ENCODE measurements at places on chromosomes 12 and 14. TPM values are rescaled to one million over a fixed set of nuclear protein-coding genes. Genes with fewer than 3 reads are reported as not detected.

CEBPE gene
- not detected for total RNA-seq

KRT75 gene
- total RNA-seq, result not detected

PPP1R13B gene
- total RNA-seq, result 27.7 TPM

KRT71 gene
- not detected for total RNA-seq

LAG3 gene
- total RNA-seq, result 0.34 TPM

VIPAS39 gene
- total RNA-seq, result 19.4 TPM

MYL2 gene
- total RNA-seq, result not detected

TCTN2 gene
- 9.0 TPM for total RNA-seq

TAS2R9 gene
- not detected for total RNA-seq

GON7 gene
- 13.5 TPM for total RNA-seq

LRRC43 gene
- not detected for total RNA-seq

DNA sequence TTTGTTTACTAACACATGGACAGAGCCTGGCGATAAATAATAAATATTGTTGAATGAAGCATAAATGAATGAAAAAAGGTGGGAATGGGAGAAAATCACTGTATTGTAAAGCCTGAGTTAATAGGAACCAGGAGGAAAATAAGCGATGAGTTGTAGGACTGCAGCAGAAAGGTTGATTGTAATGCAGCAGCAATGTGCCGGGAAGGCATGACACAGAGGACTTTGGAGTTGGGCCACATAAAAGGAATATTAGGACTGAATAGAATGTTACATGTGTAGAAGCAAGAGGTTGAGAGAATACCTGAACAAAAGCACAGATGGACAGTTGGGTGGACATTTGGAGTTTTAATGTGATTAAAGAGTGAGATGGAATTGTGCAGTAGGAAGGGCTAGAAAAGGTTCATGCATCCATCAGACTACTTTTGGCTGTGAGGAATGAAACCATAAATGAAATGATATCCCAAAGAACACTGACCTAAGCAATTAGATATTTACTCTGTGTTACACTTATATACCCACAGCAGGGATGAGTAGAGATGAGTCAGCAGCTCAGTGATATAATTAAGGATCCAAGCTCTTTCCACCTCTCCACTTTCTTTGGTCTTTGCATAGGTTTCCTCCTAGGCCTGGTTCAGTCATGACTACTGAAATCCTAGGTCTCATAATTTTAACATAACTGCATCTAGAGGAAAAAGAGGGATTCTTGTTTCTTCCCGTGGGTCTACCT, 55.4 kb downstream of the CCER1 start:
- no peaks in the 10 kb centered on the region for H3K36me3 ChIP-seq
- H3K27me3 ChIP-seq, result no peaks in the 10 kb centered on the region
- H3K27ac ChIP-seq, result no peak overlapping the region
- DNase-seq, result no peak
- no peak overlapping the region for H3K4me3 ChIP-seq

GRCh38 chr12:104702565-104703139, 245.9 kb downstream of the CHST11 start:
- DNase-seq, result no peak
- H3K27ac ChIP-seq, result no peak overlapping the region
- no peaks in the 10 kb centered on the region for H3K4me1 ChIP-seq
- H3K4me3 ChIP-seq, result no peak overlapping the region

DNA sequence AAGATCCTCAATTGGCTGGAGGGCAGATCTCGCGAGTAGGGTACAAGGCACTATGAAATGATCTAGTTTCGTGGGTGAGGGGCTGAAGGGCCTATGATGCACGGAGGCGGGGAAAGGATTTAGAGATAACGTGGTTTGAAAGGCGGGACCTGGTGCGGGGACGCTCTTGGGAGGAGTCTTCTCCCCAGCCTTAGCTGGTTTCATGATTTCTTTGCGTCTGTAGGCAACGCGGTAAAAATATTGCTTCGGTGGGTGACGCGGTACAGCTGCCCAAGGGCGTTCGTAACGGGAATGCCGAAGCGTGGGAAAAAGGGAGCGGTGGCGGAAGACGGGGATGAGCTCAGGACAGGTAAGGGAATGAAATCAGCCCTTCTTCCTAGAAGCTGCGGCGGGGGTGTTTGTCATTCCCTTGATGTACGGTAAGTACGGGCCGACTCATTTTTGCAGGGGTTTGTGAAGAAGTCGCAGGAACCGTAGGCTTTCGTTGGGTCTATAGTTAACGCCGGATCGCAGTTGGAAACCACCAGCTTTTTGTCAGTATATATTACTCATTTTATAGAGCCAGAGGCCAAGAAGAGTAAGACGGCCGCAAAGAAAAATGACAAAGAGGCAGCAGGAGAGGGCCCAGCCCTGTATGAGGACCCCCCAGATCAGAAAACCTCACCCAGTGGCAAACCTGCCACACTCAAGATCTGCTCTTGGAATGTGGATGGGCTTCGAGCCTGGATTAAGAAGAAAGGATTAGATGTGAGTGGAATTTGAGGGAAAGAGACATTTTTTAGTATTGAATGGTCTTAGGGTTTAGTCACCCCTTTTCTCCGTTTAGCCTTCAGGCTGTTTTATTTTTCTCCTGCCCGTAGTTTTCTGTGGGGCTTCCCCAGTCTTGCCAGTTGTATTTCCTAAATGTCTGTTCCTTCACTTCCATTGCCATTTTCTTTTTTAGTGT, 602 bp downstream of the APEX1 start:
- no peak overlapping the region for H3K4me3 ChIP-seq
- H3K4me1 ChIP-seq, result peaks cover 11% of the 10 kb centered on the region
- H3K27ac ChIP-seq, result no peak overlapping the region
- peaks cover 26% of the 10 kb centered on the region for H3K36me3 ChIP-seq
- DNase-seq, result no peak

GRCh38 chr14:100067971-100068959, 3.0 kb downstream of the EVL start:
- no peak overlapping the region for H3K4me3 ChIP-seq
- peaks cover 16% of the 10 kb centered on the region for H3K4me1 ChIP-seq
- H3K36me3 ChIP-seq, result no peaks in the 10 kb centered on the region
- no peaks in the 10 kb centered on the region for H3K27me3 ChIP-seq
- DNase-seq, result peak; percentile 34

DNA sequence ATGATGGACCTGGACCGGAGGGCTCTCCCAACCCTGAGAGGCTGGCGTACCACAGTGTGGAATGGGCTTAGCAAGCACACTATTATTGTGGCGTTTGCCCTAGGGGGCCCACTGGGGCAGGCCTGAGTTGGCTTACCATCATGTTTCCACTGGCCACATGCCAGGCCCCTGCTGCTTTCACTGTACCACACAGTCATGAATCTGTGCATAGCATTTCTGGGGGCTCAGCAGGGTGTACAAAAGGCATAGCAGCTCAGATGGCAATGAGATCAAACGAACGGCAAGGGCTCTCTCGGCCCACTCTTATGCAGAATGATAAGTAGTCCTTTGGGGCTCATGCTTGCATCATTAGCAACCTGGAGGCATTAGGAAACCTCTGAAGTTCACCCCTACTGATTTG, 137.0 kb upstream of the HIF1A start:
- peak overlapping the region; percentile 68 for H3K27ac ChIP-seq
- H3K36me3 ChIP-seq, result peaks cover 45% of the 10 kb centered on the region
- H3K4me3 ChIP-seq, result no peak overlapping the region
- no peak for DNase-seq

DNA sequence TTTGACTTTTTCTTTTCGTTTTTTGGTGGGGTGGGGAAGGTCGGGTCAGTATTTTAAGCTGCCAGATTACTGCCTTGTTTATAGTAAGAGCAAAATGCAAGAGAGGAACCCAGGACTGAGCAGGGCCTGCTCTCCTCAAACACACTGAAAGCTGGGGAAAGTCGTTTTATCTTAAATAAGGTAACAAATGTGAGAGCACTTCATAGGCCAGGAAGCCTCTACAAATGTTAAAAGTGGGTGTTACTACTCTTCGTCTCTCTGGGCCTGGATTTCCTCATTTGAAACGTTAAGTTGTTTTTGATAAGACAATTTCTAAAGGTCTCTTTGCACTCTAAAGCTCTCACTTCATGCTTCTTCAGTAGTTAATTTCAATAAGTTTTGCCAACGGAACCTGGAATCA, 33.8 kb downstream of the PLEKHG7 start:
- DNase-seq, result no peak
- no peak overlapping the region for H3K4me3 ChIP-seq
- peaks cover 6% of the 10 kb centered on the region for H3K4me1 ChIP-seq
- H3K27me3 ChIP-seq, result no peaks in the 10 kb centered on the region
- no peaks in the 10 kb centered on the region for H3K36me3 ChIP-seq

- peaks cover 28% of the 10 kb centered on the region for H3K27me3 ChIP-seq
- H3K36me3 ChIP-seq, result no peaks in the 10 kb centered on the region
- H3K27ac ChIP-seq, result no peak overlapping the region
- DNase-seq, result peak; percentile 76
These were observed 1276.3 kb downstream of the TMEM121 start for GRCh38 chr14:106802413-106803364.

GRCh38 chr14:101900253-101900652, 64.1 kb upstream of the DYNC1H1 start:
- H3K27me3 ChIP-seq, result no peaks in the 10 kb centered on the region
- no peaks in the 10 kb centered on the region for H3K4me1 ChIP-seq
- H3K36me3 ChIP-seq, result peaks cover 29% of the 10 kb centered on the region
- no peak overlapping the region for H3K4me3 ChIP-seq
- DNase-seq, result no peak

GRCh38 chr14:95531473-95531872, 3.4 kb upstream of the GLRX5 start:
- H3K27ac ChIP-seq, result no peak overlapping the region
- H3K4me3 ChIP-seq, result peak overlapping the region; percentile 82
- no peak for DNase-seq
- peaks cover 57% of the 10 kb centered on the region for H3K36me3 ChIP-seq
- no peaks in the 10 kb centered on the region for H3K27me3 ChIP-seq

GRCh38 chr12:106794369-106794768, 19.9 kb downstream of the RIC8B start:
- no peak overlapping the region for H3K27ac ChIP-seq
- H3K36me3 ChIP-seq, result peaks cover 5% of the 10 kb centered on the region

DNA sequence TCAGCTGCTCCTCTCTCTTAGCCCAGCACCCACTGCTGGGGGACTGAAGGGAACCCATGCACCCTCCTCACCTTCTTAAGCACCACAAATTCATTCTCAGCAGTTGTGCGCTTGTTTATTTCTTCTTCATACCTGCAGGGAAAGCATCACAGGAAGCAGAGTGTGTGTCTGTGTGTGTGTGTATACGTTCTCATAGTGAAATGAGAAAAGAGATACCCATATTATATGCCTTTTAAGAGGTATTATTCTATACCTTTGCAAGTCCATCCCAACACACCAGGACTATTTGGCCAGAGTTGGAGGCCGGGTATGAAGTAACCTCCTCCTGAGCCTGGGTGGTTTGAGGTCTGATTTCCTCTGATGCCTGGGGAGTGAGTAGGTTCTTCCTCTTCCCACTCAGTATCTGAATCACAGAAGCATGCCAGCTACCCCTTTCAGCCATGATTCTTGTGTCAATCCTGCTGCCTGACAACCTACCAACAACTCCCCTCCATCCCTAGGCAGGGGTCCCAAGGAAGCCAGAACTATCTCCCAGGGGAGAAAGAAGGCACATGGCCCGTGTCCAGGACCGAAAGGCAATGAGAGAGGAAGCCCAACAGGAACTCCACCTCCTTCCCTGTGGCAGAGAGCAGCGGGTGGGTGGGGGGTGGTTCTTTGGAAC, 3.0 kb downstream of the KRT73 start:
- H3K27me3 ChIP-seq, result peaks cover 100% of the 10 kb centered on the region
- no peaks in the 10 kb centered on the region for H3K36me3 ChIP-seq
- H3K4me3 ChIP-seq, result no peak overlapping the region
- H3K27ac ChIP-seq, result no peak overlapping the region

GRCh38 chr12:130591736-130592135, 124.4 kb downstream of the RIMBP2 start:
- no peak for DNase-seq
- no peak overlapping the region for H3K27ac ChIP-seq
- H3K27me3 ChIP-seq, result no peaks in the 10 kb centered on the region
- H3K4me1 ChIP-seq, result no peaks in the 10 kb centered on the region
- H3K4me3 ChIP-seq, result no peak overlapping the region
- H3K36me3 ChIP-seq, result no peaks in the 10 kb centered on the region

DNA sequence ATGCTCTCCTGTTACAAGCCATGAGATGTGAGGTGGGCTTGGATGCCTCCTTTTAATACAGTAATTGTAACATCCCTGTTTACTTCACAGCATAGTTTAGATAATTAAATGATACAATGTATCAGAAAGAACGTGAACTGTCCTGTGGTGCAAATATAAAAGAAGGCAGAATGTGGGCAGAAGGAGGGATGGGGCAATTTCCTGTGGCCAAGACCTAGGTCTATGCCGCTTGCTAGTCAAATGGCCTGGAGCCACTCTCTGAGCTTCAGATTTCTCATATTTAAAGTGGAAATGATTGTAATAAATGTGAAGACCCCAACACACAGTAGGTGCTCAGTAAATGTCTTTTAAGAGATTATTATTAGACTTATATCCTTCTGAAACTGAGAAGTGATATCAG, 24.0 kb upstream of the EVL start:
- no peaks in the 10 kb centered on the region for H3K27me3 ChIP-seq
- no peaks in the 10 kb centered on the region for H3K36me3 ChIP-seq

- no peak for DNase-seq
- no peaks in the 10 kb centered on the region for H3K36me3 ChIP-seq
- H3K27ac ChIP-seq, result no peak overlapping the region
- H3K4me1 ChIP-seq, result peaks cover 8% of the 10 kb centered on the region
- no peak overlapping the region for H3K4me3 ChIP-seq
These were observed 94.4 kb downstream of the PPHLN1 start for GRCh38 chr12:42420395-42420794.

GRCh38 chr14:68816183-68816942, 23.5 kb upstream of the ZFP36L1 start:
- H3K27me3 ChIP-seq, result no peaks in the 10 kb centered on the region
- peak; percentile 90 for DNase-seq
- H3K4me1 ChIP-seq, result peaks cover 24% of the 10 kb centered on the region
- peak overlapping the region; percentile 59 for H3K4me3 ChIP-seq
- peaks cover 32% of the 10 kb centered on the region for H3K36me3 ChIP-seq

DNA sequence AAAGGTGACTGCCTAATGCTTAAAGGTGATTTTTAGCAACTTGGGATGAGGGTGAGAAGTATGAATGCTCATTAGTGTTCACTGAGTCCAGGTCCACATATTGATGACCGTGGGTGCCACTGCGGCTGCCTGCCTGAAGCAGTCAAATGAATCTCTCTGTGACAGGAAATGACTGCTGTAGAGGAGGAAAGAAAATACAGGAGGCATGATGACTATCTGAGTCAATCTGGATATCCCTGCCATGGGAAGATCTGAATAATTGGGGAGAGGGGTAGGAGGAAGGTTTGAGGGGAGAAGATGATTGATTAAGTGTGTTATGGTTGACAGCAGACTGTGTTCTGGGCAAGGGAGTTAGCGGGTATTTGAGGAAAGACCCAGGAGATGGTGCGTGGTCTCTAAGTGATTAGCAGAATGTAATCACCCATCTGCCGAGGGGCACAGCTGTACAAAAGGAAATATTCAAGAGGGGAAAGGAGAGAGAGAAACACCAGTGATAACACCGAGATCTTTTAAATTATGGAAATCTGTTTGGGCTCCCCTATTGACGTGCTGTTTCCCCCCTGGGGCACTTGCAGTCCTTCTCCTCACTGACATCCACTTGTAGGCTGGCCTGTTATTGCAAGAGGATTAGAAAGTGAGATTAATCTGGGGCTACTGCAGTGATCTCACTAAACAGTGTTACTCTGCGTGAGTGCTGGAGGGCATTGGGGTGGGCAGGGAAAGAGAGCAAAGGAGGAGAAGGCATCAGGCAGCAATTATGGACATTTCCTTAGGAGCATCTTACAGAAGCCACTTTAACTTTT, 97.7 kb downstream of the AKAP6 start:
- H3K36me3 ChIP-seq, result no peaks in the 10 kb centered on the region
- no peaks in the 10 kb centered on the region for H3K27me3 ChIP-seq
- H3K4me3 ChIP-seq, result no peak overlapping the region
- H3K4me1 ChIP-seq, result no peaks in the 10 kb centered on the region

- H3K4me3 ChIP-seq, result no peak overlapping the region
- H3K4me1 ChIP-seq, result peaks cover 34% of the 10 kb centered on the region
- H3K27me3 ChIP-seq, result no peaks in the 10 kb centered on the region
- H3K27ac ChIP-seq, result no peak overlapping the region
- DNase-seq, result no peak
- peaks cover 53% of the 10 kb centered on the region for H3K36me3 ChIP-seq
These were observed 10.5 kb downstream of the E2F7 start for GRCh38 chr12:77054851-77055250.
